Tibial artery (tissue), 4 donors: ENCODE measurements at places on chromosomes 7 and 10.

GRCh38 chr7:121083790-121084251 is 95.3 kb downstream of the CPED1 start:
- DNase-seq, result no peak

GRCh38 chr7:17620566-17620965 is 319.7 kb downstream of the SNX13 start:
- DNase-seq, result no peak

DNA sequence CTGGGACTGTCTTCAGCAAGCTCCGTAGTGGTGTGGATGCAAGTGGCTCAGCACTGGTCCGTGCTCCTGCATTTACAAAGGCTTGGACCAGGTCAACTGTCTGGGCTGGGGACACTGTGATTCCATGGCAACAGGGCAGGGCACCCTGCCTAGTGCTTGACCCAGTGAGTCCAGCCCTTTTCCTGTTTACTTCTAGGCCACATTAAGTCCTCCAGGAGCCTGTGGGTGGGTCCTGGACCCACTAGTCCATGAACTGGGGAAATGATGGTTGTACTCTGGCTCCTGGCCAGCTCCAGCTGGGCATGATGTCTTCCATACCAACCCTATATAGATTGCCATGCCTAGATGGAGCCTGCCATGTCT is 152.0 kb downstream of the RPS24 start:
- DNase-seq, result peak; percentile 53

DNA sequence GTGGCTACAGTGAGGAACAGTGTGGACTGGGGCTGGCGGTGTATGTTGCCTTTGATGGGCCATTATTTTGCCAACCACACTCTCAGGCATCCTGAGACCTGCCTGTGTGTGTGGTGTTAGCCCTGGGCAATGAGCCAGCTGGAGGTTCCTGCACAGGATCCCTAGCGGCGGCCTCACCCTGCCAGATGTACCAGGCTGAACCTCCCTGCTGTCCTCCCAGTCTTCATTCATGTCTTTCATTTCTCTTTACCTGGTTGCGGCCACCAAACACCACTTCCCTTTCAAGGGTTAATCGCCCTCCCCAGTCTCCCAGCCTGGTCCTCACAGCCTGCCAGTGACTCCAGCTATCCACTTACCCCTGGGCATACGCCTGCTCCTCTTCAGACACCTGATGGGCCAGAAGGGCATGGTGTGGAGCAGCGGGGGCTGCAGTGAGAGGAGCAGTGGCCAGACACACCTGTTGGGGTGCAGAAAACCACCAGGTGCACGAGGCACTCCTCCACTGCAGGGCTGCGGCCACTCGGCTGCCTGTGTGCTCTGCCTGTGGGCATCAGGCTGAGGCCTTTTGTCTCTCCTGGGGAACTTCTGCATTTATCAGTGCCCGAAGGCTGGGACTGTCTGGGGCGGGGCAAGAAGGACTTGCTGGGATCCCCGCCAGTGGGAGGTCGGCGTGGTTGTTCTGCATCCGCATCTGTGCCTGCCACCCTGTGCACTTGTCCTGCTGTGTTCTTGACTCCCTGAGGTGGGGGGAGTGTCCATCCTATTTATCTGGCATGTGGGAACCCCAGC is 111.6 kb downstream of the ARHGAP22 start:
- peak; percentile 71 for DNase-seq

DNA sequence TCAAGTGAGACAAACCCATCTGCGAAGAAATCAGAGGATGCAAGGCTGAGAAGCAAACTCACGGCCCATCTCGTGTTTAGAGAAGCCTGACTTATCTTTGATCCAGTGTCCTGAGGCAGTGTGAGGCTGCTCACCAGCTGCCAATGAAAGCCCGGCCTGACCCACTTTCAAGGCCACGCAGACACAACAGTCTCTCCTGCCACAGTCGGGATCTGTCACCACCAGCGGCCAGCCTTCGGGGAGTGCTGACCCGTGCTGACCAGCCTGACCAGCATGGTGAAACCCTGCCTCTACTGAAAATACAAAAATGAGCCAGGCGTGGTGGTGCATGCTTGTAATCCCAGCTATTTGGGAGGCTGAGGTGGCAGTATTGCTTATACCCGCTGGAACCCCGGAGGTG is 7.4 kb upstream of the DNAJB6 start:
- no peak for DNase-seq

- no peak for DNase-seq
These were observed 208.3 kb downstream of the JAZF1 start for GRCh38 chr7:27972276-27972675.

DNA sequence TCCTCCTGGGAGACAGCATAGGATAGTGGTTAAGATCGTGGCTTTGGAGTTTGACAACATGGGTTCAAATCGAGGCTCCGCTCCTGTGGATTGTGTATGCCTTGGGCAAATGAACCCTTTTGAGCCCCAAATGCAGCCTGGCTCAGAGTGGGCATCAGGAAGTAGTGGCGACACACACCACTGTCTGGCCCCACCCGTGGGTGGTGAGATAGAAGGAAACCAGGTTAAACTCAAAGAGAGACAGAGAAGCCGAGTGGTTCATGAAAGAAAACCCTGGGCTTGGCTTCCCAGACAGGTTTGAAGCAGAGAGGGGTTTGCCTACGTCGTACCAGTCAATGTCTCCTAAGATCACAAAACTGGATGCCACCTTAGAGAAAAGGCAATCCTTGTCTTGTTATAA is 57.7 kb downstream of the PRTFDC1 start:
- no peak for DNase-seq

GRCh38 chr7:47378728-47379395 is 203.0 kb downstream of the TNS3 start:
- peak; percentile 49 for DNase-seq

GRCh38 chr7:3412871-3413270 is 111.8 kb downstream of the SDK1 start:
- DNase-seq, result no peak

DNA sequence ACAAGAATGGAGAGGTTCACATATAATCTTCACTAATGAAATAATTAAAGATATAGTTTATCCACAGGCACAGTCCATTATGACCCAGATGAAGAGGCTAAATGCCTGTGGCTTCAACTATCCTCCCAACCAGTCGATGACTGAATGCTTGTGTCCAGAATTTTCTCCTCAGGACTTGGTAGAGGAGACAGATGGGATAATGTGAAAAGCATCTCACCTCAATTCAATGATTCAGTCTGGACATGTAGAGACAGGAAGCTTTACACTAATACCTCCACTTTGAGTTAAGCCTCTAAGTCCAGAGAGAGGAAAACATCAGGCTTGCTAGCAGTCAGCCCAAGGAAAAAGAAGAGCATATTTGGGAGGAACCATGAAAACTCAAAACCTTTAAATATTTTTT is 59.1 kb upstream of the COL1A2 start:
- no peak for DNase-seq

- DNase-seq, result no peak
These were observed 13.8 kb upstream of the GPR146 start for GRCh38 chr7:1030444-1031070.

- DNase-seq, result no peak
These were observed 45.7 kb downstream of the PAPSS2 start for GRCh38 chr10:87705339-87705738.

DNA sequence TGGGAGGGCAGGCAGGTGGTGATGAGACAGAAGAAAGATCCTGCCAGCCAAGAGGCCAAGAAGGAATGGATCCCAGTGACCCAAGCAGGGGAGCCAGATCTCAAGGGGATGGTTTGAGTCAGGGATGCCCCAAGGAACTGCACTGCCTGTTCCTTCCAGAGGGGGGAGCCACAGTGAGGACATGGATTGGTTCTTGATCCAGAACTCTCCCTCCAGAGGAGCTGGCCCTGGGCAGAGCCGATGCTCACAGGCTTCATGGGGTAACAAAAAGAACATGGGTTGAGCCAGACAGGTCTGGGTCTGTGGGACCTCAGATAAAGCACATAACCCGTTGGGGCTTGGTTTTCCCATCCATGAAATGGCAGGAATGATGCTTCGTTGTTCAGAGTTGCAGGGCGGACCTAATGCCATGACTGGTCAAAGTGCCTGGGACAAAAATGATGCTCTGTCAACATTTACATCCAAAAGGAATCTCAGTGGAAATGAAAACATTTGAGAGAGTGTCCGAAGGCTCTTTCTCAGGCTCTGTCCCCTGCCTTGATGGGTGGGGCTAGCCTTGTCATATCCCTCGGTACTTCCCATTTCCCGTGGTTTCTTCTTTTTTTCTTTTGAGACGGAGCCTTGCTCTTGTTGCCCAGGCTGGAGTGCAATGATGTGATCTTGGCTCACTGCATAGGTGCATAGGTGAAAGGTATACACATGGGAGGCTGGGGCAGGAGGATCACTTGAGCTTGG is 4.7 kb upstream of the DENND2A start:
- DNase-seq, result peak; percentile 20

DNA sequence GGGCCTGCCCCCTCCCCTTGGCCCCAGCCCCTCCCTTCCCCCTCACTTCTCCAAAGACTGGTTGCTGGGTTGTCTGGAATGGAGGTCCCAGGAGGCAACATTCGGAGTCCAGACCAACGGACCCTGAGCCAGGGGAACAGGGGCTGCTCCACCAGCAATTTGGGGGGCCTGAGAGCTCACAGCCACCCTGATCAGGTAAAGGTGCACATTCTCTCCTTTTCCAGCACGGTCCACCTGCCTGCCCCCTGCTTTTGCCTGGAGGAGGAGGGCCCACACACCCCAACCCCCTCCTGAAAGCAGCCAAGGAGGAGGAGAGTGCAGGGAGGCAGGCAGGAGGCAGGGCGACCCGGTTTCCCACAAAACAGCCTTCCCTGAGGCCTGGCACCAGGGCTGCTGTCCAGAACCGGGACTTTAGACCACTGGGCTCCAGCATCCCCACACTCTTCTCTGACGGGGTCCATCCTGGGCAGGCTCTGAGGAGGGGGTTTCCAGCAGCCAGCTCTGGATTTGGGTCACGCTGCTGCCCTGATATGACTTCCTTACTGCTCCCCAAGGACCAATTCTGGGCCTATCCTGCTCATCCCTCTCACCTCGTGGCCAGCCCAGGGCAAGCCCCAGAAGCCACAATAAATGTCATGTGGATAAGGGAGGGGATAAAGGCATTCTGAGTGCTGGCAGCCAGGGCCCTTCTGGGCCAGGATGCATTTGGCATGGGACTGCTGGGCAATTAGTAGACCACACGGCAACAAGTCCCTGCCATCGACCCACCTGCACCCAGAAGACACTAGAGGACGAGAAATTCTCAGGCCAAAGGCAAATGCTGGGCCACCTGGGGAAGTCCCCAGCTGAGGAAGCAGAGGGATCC is 1.1 kb upstream of the CAMK2B start:
- DNase-seq, result no peak

DNA sequence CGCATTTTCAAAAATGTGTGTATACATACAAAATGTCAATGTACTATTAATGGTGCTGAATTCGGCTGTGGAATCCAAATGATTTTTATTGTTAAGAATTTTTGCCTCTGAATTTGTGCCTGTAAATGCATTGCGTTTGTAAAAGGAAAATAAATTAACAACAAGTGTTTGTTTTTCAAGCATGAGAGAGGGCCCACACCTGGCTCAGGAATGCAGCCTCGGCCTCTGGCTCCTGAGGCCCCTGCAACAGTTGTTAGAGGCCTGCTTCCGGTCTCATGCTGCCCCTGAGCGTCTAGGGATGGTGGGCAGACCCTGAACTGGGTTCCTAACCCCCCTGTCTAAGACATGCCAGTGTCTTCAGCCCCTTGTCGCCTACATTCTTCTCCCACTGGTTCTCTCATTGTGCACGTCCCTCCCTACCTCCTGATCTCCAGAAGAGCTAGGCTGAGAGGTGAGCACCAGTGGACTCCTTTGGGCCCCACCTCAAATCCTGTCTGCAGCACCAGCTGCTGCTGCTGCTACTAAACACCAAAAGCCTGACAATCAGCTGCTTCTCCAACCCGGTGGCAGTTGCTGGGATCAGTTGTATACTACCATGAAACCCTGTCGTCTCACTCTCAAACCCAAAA is 1.9 kb upstream of the BTBD16 start:
- no peak for DNase-seq

GRCh38 chr10:13315361-13315760 is 15.5 kb upstream of the PHYH start:
- DNase-seq, result no peak

GRCh38 chr10:114544045-114544659 is 113.9 kb downstream of the ABLIM1 start:
- no peak for DNase-seq

- DNase-seq, result no peak
These were observed 52.6 kb upstream of the SMNDC1 start for GRCh38 chr10:110357252-110357780.

DNA sequence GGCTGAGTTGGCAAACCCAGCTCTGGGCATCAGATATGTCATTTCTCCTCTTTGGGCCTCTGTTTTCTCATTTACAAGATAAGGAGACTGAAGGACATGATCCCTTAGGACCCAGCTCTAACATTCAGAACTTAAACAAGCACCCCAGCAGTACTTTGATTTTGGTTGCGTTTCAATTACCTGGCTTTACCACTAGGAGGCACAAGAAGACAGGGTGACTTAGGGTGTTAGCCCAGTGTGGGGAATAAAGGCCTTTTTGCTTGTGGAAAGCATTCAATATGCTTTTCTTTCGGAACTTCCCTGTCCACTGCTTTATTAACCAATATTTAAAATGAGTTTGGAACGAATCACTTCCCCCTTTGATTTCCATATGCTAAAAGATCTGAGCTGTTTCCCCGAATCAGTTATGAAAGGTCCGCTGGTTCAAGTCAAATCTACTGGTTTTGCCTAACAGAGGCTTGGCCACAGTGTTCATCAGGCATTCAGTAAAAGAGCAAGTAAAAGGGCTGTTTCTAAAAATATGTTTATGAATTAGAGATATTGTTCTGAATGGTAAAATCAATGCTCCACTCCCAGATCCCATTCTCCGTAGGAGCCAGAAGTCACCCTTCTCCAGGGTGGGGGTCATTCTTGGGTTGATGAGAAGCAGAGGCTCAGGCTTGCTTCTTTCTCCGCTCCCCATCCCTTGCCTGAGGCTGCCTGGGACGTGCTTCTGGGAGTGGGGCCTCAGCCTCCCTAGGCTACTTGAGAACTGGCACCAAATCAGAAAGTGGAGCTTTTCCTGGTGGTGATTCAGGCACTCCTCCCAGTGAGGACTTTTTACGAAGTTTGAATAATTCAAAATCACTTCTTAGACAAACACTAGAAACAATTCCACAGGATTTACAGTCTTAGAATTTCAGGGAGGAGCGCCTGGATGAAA is 105.5 kb downstream of the MYOF start:
- peak; percentile 55 for DNase-seq

DNA sequence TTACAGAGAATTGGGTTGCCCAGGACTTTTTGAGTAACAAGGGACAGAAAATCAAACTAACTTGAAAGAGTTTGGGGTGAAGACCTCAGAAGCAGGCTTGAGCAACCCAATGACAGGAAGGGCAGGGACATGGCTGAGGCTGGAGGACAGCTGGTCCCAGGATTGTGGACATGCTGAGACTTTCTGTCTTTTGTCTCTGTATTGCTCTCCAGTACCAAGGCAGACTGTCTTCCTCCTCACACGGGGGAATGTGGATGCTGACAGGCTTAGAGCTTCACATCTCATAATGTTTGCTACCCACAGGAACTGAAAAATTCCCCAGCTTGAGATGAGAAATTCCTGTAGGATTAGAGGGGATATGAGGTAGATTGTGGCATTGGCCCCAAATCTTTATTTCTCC is 229.6 kb downstream of the PHF14 start:
- no peak for DNase-seq
